Kidney epithelial cell (primary cell): ENCODE measurements at places on chromosomes 1 and 21.

DNA sequence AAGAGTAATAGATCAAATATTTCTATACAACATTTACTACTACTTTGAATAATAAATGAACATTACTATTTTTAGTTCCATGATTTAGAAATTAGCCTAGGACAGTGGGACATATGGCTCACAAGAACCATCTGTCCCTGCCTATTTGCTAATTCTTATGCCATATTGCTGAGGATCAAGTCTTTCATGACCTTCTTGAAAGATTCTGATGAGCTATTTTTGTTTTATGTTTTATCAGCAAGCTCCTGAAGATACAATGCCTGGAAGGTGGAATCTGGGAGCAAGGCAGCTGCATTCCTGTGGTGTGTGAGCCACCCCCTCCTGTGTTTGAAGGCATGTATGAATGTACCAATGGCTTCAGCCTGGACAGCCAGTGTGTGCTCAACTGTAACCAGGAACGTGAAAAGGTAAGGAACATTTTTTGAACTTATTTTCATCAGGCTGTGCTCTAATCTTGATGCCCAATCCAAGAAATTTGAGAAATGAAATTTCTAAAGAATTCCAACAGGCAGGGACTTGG, 326.7 kb downstream of the PAPPA2 start:
- peak; percentile 59 for DNase-seq

DNA sequence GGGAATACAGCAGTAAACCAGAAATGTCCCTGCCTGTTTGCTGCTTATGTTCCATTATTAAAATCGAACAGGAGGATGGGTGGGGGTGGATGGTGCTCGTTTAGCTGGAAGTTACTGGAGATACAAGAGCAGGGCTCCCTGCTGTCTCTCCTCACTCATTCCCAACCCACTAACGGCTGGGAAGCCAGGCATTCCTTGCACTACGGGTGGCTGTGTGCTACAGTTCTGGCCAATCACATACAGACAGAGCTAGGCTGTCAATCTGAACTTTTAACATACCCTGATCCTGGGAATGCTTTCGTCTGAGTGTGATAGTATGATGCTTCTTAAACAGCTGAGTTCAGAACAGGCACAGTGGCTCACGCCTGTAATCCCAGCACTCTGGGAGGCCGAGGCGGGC, 7.0 kb downstream of the SIPA1L2 start:
- DNase-seq = no peak

GRCh38 chr21:17105932-17106331, 406.9 kb upstream of the CXADR start:
- DNase-seq = no peak

DNA sequence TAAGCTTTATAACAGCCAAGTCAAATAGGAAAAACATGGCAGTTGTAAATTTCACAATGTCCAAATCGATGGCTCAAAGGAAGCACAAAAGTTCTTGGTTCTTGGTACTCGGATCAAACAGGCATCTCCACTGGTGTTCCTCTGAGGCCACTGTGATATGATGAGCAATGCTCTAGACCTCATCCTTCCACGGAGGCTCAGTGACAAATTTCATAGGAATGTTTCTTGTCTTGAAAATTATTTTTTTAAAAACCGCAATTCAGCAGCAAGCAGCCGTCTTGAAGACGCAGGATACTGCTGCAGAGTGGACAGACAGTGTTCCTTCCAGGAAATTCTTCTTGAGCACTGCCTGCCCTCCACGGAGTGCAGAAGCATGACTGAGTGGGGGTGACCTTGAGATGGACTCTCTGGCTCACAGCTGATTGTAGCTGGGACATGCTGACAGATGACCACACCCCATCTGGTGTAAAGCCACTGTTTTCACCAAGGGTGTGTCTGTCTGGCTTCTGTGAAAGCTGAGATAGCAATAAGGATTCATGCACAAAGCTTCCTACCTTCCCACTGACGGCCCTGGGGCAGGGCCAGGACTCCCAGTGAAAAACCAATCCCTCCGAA, 61.9 kb downstream of the TIAM1 start:
- peak; percentile 61 for DNase-seq

- DNase-seq = no peak
These were observed 1.3 kb upstream of the ZBTB7B start for GRCh38 chr1:155001425-155001674.

- DNase-seq = no peak
These were observed 14.3 kb downstream of the ECHDC2 start for GRCh38 chr1:52907068-52907811.

DNA sequence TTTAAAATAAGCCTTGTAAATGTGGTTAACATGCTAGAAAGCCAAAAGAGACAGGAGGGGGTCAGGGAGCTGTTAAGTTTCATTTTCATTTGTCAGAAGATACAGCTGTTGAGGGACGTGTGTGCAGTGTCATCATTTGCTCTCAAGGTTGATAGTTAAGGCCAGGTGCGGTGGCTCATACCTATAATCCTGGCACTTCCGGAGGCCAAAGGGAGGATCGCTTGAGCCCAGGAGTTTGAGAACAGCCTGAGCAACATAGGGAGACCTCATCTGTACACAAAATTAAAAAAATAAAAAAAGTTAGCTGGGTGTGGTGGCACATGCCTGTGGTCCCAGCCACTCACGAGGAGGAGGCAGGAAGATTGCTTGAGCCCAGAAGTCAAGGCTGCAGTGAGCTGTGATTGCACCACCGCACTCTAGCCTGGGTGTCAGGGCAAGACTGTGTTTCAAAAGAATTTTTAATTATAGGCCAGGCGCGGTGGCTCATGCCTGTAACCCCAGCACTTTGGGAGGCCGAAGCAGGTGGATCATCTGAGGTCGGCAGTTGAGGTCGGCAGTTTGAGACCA, 22.7 kb downstream of the ZBTB8OS start:
- no peak for DNase-seq

DNA sequence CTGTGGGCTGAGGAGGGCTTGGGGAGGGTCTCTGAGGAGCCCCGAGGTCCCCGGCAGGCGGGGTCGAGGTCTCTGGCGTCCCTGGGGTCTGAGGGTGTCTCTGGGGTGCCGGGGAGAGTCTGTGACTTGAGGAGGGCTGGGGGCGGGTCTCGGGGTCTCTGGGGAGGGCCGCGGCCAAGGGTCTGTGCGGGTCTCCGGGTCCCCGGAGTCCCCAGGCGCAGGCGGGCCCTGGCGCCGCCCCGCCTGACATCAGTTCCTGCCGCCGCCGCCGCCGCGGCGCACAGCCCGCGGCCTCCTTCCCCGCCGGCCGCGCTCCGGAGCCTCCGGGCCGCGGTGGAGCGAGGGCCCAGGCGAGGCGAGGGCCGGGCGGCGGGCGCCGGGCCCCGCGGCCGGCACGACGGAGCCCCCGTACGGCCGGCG, at the start of gene PLEKHM2:
Gene PLEKHM2, plus strand, starts transcription at position 279 of the 420 bp plus-strand sequence. CDS start 239 bp downstream, outside the sequence.
- DNase-seq = no peak

GRCh38 chr1:43491061-43491460, 37.3 kb upstream of the HYI start:
- DNase-seq = no peak

DNA sequence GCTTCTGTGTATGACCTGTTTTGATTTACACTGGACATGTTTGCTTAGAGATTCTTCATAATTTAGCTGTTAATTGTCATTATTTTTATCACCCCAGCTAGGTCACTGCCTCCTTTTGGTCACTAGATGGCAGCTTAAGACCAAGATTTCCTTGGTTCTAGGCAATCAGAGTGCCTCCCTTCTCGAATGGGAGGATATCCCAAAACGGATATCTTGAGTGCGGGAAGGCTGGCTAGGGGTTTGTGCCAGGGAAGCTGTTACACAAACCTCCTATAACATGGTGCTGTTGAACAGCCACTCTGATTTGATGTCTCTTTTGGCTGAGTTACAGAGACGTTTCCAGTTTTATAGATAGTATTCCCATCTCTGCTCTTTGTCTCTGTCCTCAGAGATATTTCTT, 283.5 kb downstream of the S1PR1 start:
- no peak for DNase-seq

- DNase-seq = peak; percentile 79
These were observed 599.4 kb downstream of the LTN1 start for GRCh38 chr21:28393279-28393678.

GRCh38 chr1:109654519-109654918, 1.4 kb upstream of the GSTM4 start:
- no peak for DNase-seq

DNA sequence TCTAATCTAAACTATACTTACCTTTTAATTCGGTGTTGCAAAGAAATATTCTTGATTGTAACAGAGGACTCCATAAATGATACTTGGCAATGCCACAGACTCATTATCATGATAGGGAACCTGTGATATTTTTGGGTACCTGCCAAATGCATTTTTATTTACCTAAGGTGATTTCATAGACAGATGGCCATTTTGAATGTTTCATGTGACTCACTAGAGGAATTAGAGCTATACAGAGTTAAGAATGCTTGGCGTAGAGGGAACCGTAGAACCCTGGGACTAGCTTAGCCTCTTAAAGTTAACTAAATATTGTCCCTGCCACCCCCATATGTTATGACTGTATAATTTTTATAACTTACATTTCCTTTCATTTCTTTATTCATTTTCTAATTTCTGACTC, 136.1 kb downstream of the DISP1 start:
- no peak for DNase-seq

DNA sequence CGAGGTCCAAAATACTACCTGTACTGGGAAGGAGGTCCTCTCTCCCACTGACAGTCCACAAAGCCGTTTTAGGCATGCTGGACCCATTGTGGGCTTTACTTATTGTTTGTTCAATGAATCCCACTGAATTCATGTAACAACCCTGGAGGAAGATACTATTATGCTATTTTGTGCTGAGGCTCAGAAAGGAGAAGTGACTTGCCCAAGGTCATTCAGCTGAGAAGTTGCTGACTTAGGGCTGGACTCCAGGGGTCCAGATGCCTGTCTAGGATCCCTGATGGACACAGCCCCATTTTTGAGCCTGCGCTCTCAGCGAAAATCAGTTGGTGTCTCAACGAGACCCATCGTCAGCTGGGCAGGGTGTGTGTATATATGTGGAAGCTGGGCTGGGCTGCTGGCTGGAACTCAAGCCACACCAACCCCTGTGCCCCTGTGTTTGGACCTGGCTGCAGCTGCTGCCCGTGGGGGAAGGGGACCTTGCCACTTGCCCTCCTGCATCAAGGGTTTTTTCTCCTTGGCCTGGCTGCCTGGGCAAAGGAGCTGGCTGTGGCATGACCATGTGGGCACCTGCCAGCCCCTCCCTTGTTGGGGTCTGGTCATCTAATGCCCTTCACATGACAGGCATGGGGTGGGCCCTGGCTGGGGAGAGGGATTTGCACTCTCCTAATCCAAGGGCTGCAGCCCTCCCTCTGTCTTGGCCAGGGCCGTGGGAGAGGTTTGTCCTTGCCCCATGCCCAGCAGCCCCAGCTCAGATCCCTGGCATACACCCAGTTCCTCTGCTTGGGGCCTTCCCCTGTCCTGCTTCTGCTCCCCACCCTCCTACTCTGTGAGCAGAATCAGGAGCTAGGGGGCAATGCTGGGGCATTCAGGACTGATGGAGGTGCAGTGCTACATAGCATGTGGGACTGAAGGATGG, 15.0 kb downstream of the KCNQ4 start:
- no peak for DNase-seq

- DNase-seq = no peak
These were observed 8.0 kb downstream of the CFAP410 start for GRCh38 chr21:44331209-44331608.

DNA sequence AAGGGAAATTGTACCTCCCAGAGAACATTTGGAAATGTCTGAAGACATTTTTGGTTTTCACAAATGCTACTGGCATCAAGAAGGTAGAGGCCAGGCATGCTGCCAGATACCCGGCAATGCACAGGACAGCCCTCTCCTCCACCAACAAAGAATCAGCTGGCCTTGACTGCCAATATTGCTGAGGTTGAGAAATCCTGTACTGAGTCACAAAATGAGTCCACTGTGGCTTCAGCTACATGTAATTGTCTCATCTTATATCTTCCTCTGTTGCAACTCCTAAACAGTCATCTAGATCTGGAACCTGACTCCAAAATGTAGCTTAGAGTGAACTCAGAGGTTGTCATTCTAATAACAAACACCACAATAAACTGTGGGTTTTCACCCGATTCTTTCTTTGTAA, 327.5 kb upstream of the POGK start:
- DNase-seq = no peak

DNA sequence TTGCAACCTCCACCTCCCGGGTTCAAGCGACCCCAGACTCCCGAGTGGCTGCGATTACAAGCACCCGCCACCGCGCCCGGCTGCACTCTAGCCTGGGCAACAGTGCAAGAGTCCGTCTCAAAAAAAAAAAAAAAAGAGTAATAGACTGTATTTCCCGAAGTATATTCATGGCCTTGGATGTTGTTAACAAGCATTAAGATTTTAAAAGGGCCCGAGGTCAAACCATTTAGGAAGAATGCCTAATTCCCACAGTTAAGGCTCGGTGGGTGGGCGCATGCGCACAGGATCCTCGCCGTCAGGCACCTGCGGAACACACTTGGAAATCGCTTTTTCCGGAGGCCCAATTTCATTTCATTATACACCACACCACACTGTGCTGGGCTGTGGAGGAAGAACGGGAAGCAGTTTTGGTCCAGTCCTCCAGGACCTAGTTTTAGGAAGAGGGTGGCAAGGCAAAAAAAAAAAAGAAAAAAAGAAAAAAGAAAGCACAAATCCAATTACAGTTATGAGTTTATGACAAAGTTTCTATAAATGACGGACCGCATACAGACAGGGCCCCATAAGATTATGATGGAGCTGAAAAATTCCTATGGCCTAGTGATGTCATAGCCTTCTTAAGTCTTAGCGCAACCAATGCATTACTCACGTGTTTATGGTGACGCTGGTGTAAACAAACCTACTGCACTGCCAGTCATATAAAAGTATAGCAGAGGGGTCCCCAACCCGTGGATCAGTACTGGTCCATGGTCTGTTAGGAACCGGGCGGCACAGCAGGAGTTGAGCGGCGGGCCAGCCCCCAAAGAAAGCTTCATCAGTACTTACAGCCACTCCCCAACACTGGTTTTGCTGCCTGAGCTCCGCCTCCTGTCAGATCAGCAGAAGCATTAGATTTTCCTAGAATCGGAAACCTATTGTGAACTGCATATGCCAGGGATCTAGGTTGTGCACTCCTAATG, 38.2 kb downstream of the H3-3A start:
- DNase-seq = no peak

DNA sequence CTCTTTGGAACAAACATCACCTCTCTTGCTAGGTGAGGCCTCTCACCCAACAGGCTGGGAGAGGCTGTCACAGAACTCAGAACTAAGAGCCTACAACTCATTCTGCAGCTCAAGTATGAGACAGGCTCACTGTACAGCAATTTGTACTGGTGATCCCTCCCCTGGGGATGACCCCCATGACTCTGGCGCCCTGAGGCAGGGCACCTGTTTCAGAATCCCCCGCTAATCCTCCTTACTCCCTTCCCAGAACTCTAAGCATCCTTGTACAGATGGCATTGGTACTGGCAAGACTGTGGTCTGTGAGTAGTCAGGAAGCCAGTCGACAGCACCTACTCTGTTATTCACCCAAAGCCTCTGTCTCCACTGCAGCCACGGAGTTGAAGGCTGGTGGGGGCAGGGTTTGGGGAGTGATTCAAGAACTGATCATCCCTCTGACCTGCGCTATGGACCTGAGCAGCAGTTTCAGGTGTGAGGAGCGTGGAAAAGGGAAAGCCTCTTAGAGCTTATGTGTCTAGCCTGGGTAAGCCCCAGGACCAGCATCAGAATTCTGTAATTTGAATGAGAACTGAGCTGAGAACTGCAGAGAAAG, 655.5 kb downstream of the KIF26B start:
- DNase-seq = no peak
